Tibial nerve (tissue), 4 donors: ENCODE measurements at places on chromosomes 12 and 14. TPM values are rescaled to one million over a fixed set of nuclear protein-coding genes. Genes with fewer than 3 reads are reported as not detected.

The PLCZ1 gene
- total RNA-seq = not detected

The SALL2 gene
- total RNA-seq = 11.7 TPM

The CLEC2A gene
- not detected for total RNA-seq

The ISM2 gene
- total RNA-seq = 0.44 TPM

The GALNT8 gene
- total RNA-seq = 2.5 TPM

The SLC10A1 gene
- not detected for total RNA-seq

The GPR132 gene
- 6.7 TPM for total RNA-seq

GRCh38 chr12:26028953-26029735, 70.7 kb downstream of the RASSF8 start:
- DNase-seq = no peak

GRCh38 chr14:76104802-76105355, 46.8 kb upstream of the GPATCH2L start:
- DNase-seq = no peak

- no peak for DNase-seq
Measured at GRCh38 chr12:122981036-122981471, 573 bp downstream of the ARL6IP4 start.

DNA sequence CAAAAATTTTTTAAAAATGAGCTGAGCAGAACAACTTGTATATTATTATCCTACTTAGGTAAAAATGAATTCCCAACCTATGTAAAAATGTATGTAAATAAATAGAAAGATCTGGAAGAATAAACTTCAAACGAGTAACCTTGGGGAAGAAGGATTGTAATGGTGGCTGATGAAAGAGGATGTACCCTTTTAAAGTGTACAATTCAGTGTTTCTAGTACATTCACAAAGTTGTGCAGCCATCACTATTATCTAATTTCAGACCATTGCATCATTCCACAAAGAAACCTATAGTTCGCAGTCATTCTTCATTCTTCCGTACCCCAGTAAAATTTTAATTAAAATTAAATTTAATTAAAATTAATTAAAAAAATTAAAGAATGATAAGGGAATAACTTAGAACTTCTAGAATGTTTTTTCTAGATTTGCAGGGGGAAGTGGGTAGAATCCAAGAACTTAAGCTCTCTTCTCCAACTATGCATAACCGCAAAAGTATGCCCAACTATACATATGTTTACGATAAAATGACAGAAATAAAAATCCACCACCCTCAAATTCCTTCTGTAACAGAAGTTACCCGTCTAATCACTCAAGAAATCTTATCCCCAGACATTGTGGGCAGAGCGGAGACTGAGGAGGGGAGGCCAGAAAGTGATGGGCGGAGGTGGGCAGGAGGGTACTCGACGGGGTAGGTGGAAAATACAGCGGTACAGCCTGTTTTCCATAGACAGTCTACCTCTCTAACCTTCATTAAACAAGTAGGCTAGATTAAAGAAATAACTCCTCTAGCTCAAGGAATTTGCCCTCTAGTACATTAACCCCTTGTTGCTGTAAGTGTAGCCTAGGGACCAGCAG, 921 bp downstream of the DEPDC4 start:
- DNase-seq = no peak

- no peak for DNase-seq
Measured at GRCh38 chr12:6294156-6295093, 16.1 kb upstream of the PLEKHG6 start.

GRCh38 chr12:89975574-89975973, 266.9 kb upstream of the ATP2B1 start:
- no peak for DNase-seq

DNA sequence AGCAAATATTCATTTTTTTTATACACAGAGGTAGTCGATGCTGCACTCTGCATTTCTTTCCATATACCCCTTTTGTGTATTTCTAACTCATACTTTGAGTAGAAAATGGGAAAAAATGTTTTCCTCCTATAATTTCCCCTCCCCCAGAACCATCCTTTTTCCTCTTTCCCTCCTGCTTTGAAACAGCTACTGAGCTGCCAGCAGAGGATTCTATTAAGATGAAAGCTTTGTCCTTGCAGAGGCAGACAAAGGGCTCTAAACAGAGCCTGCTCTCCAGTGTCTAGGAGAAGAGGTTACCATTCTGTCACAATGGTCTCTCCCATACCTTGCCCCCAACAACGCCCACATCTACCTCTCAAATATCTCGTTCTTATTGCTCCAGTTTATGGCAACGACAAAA, 74.6 kb upstream of the OSBPL8 start:
- DNase-seq = no peak

GRCh38 chr12:1821805-1822204, 1.4 kb downstream of the LRTM2 start:
- no peak for DNase-seq

DNA sequence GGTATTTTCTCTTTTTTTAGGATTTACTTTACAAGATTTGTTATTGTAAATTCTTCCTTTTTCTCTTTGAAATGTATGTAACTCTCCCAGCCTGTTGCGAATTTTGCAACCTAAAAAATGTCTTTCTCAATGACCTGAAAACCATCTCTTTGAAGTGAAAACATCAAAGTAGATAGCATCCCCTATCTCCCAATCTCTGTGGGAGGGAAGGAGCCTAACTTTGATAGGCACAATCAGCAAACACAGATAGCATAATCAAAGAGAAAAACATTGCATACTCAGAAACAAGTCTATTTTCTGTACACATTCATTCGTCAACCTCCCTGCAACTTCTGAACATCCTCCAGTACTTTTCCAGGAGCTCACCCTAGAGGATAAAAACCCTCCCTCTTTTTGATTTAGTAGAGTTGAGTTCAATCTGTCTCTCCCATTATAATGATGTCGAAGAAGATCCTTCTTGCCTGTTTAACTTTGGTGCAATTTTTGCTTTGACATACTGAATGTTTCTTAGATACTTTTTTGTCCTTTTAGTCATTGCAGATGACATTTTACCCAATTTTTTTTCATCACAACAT, 849.2 kb upstream of the LRFN5 start:
- DNase-seq = no peak

GRCh38 chr12:117393656-117394055, 32.2 kb upstream of the NOS1 start:
- no peak for DNase-seq

DNA sequence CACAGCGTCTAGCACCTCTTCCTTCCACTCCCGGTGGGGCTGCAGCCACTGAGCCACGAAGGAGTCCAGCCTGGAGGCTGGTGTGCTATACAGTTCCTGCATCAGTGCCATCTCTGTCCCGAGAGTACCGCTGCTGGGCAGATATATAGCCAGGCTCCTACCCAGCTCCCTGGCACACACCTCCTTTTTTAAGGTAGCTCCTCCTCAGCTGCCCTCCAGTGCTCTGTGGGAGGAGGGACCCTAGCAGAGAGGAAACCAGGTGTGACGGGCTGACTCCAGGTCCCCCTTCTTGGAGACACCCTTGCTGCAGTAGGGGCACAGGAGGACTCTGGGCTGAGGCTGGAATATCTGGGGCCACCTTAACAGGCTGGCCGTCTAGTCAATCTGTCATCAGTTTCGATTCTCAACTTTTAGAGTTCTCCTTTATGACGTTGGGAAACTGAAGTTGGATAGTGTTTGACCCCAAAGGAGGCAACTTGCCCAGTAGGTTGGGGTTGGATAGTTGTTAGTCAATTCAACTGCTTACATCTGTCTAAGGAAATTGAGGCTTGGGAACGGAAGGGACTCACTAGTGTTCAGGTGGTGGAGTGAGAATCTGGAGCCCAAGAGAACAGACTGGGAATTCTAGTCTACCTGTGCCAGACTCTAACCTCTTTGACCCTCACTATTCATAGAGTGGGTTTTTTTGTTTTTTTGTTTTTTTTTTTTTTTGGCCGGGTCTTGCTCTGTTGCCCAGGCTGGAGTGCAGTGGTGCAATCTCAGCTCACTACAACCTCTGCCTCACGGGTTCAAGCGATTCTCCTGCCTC, at the start of gene OASL:
Gene OASL (minus strand): TSS at position 386 of the 808 bp plus-strand sequence. CDS start 275 bp downstream, at position 111.
- no peak for DNase-seq

DNA sequence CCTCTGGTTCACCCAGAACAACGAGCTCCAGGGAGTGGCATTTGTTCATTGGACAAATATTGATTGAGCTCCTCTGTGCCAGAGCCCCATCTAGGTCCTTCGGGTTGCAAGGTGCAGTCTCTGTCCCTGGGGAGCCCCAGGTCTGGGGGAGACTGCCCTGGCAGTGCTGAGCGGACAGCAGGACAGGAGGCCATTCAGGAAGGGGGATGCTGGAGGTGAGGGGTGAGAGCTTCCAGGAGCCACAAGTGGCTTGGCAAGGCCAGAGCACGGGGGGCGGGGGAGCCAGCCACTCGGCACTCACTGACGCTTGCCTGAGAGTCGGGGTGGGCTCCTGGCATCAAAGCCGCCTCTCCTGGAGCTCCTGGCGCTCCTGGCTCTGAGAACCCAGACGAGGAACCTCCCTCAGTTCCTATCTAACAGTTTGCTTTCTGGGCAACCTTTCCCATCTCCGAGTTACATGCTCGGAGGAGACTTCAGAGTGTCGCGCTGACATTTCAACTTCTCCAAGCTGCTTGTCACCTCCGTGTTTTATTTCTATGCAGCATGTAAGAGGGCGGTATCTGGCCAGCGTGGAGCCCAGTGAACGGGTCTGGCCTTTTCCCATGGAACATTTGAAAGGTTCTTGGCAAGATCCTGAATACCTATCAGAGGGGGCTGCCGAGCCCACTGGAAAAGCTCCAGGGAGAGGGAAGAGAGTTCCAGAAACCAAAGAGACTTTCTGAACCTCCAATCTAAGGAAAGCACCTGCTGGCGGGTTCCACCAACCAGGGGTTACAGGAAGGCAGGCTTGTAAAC, 62.0 kb upstream of the BCL11B start:
- DNase-seq = no peak
